ENCODE measurements at places on chromosomes 3 and 15. TPM values are rescaled to one million over a fixed set of nuclear protein-coding genes. Genes with fewer than 3 reads are reported as not detected.

DNA sequence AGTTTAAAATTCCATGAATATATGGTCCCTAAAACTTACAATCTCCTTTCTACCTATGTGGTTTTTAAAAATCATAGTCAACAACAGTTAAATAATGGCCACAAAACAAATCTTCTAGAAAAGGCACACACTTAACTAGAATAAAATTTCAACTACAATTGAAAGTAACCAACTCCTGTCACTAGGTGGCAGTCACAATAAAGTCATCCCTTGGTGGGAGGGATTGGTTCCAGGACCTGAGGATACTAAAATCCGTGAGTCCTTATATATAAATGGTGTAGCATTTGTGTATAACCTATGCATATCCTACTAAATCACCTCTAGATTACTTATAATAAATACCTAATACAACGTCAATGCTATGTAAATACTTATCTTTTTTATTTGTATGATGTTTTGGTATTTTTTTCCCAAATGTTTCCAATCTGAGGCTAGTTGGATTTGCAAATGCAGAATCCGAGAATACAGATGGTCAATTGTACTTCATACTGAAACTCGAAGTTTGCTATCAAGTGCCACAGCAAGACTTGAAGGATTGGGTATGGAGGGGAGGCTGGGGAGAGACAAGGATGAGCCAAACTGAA is 172.6 kb downstream of the FMN1 start:
- no peak for DNase-seq

- DNase-seq = peak; percentile 85
Measured at GRCh38 chr15:40104865-40105516, 3.7 kb downstream of the BMF start.

DNA sequence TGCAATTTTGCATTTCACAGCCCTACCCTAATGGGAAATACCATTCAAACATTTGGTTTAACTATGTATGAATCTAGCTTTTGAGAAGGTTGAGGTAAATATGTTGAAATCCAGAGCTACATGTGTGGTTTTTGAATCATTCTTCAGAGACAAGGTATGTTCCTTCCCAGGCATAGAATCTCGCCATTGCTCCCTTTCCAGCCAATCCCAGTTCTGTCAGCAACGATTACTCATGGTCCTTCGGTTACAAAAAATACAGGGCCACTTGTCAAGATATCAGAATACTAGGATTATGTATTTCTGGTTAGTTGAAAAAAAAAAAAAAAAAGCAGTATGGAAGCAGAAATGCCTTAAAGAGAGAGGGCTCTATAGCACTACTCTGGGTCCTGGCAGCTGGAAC is 182.4 kb downstream of the RBMS3 start:
- no peak for DNase-seq

- DNase-seq = no peak
Measured at GRCh38 chr3:43523454-43524053, 98.3 kb downstream of the ANO10 start.

Gene MME
- total RNA-seq = 114 TPM

Gene GOLGA8T
- not detected for total RNA-seq

Gene NPAP1
- total RNA-seq = not detected

Gene ITIH1
- total RNA-seq = 0.32 TPM

Gene SCG3
- total RNA-seq = 0.33 TPM

Data from breast epithelium (tissue), 4 donors.